ENCODE measurements at places on chromosomes 7 and 10.
A peak's percentile ranks its signal among the peaks of the same experiment; 100 is the strongest.

DNA sequence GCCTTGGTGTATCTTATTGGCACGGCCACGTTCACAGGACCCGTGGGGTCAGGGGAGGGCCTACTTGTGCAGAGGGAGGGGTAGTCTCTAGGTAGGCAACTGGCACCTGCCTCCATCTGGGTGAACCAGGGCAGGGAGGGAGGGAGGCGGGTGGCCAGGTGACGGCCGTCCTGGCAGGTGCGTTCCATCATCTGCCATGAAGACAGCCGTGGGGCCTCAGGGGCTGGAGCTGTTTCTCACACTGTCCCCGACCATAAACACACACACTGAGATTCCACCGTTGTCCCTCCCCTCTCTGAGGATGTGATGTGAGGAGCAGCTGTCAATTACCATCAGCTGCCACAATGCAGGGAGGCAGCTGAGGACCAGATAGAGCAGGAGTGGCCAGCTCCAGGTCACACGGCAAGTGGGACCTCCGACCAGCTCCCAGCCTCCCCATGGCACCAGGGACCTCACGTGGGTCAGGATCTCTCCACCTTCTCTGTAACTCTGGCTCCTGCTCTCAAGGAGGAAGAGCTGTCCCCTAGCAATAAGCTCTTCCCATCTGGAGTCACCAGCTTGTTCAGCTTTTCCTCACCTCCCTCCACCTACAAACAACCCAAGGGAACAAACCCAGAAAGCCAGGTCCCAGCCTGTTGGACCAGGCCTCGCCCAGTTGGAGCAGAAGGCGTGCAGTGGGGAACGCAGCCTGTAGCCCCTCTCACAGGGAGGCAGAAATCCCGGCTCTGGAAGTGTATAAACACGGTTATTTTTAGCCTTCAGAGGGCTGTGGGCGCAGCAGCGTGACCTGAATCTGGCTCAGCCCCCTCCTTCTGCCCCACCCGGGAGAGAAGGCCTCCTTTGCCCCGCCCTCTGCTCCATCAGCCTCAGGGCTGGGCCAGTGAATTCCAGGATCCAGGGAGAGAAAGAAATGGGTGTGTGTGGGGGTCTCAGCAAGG is 33.1 kb downstream of the ZMIZ1 start:
- H3K4me1 ChIP-seq = peaks cover 98% of the 10 kb centered on the region
- peak; percentile 48 for DNase-seq
- peak overlapping the region; percentile 28 for H3K27ac ChIP-seq

- no peak overlapping the region for H3K4me3 ChIP-seq
- no peaks in the 10 kb centered on the region for H3K4me1 ChIP-seq
- DNase-seq = no peak
- no peaks in the 10 kb centered on the region for H3K36me3 ChIP-seq
Measured at GRCh38 chr7:90271753-90272152, 26.8 kb downstream of the CFAP69 start.

DNA sequence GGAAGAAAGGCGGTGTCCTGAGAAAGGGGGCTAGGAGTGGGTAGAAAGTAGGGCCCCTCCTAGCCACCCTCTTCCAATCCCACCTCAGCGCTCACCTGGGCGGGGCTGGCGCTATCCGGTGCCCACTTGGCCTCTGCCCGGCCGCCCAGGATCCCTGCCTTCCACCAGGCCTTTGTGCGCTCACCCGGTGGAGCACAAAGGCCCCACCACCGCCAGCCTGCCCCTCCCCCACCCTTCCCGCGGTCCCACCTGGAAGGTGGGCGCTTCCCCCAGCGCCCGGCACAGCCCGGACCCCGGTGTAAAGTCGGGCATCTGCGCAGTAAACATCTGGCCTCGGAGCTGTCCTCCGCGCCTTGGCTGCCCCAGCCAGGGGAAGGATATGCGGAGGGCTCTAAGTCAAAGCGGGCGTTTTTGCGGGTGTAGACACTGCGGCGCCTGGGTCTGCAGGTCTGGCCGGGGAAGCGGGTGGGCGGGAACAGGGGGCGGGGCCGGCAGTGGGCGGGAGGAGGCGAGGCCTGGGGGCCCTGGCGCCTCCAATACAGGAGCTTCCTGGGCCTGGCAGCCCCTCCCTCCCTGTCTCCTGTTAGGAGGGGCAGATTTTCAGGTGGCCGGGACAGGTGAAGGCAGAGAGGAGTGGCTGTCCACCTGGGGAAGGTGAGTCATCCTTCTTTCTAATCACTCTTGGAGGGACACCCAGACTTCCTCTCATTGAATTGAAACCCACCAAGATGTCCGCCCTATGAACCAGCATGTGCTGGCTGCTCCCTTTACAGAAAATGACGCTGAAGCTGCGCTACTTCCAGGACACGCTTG is 49.3 kb downstream of the PNLIPRP2 start:
- peaks cover 73% of the 10 kb centered on the region for H3K27me3 ChIP-seq
- H3K4me3 ChIP-seq = no peak overlapping the region

DNA sequence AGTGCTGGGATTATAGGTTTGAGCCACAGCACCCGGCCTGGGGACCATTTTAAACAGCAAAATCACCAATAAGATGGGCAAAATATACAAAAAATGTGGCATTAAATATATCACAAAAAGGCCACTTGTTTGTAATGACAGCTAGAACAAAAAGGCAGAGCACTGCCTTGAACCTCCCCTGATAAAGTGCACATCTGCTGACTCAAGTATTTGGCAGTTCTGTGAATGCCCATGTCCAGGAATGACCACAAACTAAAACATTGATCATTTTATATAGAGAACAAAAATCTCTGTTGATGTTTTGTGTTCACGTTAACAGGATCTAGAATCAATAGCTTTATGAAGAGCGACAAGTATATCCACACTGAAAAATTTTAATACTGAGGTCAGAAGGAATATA is 21.5 kb downstream of the HERC4 start:
- DNase-seq = no peak
- no peaks in the 10 kb centered on the region for H3K27me3 ChIP-seq
- no peak overlapping the region for H3K27ac ChIP-seq
- no peak overlapping the region for H3K4me3 ChIP-seq
- peaks cover 6% of the 10 kb centered on the region for H3K4me1 ChIP-seq

DNA sequence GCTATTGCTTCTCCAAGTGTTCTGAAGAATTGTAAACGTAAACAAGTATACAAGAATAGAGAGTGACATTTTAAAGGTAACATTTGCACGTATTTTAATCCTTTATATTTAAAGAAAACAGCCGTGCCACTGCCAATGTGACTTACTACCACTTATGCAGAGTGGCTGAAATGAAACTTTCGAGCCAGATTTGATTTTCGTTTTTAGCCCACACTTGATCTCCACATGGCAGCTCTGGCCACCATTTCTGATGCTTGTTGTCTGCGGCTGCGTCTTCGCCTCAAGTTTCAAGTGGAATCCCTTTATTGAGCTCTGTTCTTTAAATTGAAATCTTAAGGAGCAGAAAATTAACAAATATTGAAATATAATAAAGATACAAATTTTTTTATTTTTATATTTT is 70.0 kb downstream of the ELAPOR2 start:
- no peak overlapping the region for H3K4me3 ChIP-seq
- no peak for DNase-seq
- no peaks in the 10 kb centered on the region for H3K36me3 ChIP-seq
- H3K27me3 ChIP-seq = no peaks in the 10 kb centered on the region
- H3K4me1 ChIP-seq = peaks cover 4% of the 10 kb centered on the region
- no peak overlapping the region for H3K27ac ChIP-seq

- H3K4me1 ChIP-seq = no peaks in the 10 kb centered on the region
- H3K4me3 ChIP-seq = no peak overlapping the region
- no peak overlapping the region for H3K27ac ChIP-seq
- H3K36me3 ChIP-seq = no peaks in the 10 kb centered on the region
- DNase-seq = no peak
- no peaks in the 10 kb centered on the region for H3K27me3 ChIP-seq
Measured at GRCh38 chr10:95447685-95448084, 113.5 kb downstream of the SORBS1 start.

- no peaks in the 10 kb centered on the region for H3K36me3 ChIP-seq
- H3K4me3 ChIP-seq = peak overlapping the region; percentile 86
- no peak for DNase-seq
- peaks cover 28% of the 10 kb centered on the region for H3K4me1 ChIP-seq
- no peaks in the 10 kb centered on the region for H3K27me3 ChIP-seq
- peak overlapping the region; percentile 96 for H3K27ac ChIP-seq
Measured at GRCh38 chr7:99504281-99504602, 220 bp upstream of the ZKSCAN5 start.
